NCI-H1105 (cell line): ENCODE measurements at places on chromosomes 7 and 10.

DNA sequence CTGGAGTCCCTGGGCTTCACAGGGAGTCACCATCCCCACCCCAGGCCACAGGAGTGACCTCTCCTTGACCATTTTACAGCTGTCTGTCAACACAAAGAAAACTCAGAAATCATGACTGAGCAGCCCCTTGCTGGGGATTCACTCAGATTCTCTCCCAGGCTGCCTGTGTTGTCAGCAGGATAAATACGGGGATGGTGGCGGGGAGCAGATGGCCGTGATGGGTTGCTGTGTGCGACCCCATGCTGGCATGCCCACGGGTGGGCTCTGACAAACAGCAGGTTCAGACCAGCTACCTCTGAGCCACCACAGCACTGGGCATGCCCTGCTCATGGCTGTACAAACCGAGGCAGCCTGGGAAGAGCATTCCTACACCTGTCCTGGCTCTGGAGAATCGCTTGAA is 136.1 kb downstream of the SLIT1 start:
- DNase-seq = no peak

GRCh38 chr7:20776214-20776911 is 10.3 kb downstream of the SP8 start:
- DNase-seq = no peak

DNA sequence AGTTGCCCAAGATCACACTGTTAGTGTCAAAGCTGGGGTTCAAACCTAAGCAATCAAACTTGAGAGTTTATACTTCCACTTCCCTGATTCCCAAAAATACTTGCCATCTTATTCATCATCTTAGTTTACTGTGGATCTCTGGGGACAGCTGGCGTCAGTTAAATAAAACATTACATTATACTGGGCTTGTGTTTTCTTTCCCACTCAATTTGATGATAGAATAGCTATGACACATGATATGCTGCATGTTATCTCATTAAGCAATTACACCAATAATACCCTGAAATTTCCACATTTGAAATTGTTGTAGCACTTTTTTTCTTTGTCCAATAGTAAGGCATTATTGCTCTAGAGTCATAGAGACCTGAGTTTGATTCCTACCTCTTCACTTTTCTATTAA is 62.9 kb upstream of the MXI1 start:
- no peak for DNase-seq

GRCh38 chr7:143073556-143073955 is 21.4 kb downstream of the OR6V1 start:
- DNase-seq = no peak

DNA sequence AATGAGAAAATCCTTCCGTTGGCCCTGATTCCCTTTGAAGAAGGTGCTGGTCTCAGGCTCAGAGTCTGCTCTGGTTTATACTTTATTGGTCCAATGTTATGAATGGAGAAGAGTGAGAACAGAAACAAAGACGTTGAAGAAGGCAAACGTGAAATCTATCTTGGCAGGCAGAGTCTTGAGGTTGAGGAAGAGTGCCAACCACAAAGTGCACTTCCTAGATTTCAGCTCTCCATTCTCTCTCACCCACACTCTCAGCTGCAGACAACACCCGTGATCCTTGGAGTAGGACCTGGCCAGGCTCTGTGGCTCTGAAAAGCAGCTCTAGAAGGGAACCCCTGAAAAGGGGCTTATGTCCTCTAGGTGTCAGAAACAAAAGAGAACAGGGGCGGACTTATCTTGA is 128.9 kb upstream of the PLXNA4 start:
- DNase-seq = no peak

GRCh38 chr10:50397312-50398140 is 146.2 kb upstream of the ASAH2 start:
- DNase-seq = no peak

GRCh38 chr7:135362871-135363270 is 129.2 kb downstream of the STRA8 start:
- DNase-seq = no peak

GRCh38 chr7:67391168-67391567 is 394.5 kb downstream of the TYW1 start:
- no peak for DNase-seq

- no peak for DNase-seq
Measured at GRCh38 chr10:117345143-117345542, 30.1 kb downstream of the PDZD8 start.

DNA sequence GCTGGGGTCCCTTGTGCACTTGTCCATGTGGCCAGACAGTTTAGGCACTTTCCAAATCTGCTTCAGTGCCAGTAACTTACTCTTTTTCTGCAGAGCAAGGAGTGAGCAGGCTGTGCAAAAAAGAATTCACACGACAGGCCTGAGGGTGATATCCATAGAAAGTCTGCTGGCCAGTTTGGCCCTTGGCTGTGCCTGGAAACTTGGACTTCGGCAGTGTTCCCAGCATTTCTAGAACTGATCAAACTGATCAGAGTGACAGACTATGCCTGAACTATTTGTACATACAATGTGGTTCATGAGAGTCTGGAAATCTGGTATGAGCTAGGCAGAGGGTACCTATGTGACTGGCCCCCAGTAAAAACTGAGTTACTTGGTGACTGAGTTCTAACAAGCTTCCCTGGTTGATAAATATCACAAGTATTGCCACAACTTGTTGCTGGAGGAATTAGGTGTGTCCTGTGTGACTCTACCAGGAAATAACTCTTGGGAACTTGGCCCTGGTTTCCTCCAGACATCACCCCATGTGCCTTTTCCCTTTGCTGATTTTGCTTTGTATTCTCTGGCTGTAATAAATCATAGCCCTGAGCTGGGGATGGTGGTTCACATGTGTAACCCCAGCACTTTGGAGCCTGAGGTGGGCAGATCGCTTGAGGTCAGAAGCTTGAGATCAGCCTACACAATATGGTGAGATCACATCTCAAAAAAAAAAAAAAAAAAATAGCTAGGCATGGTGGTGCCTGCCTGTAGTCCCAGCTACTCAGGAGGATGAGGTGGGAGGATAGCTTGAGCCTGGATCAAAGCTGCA is 3.3 kb upstream of the DENND10 start:
- no peak for DNase-seq

DNA sequence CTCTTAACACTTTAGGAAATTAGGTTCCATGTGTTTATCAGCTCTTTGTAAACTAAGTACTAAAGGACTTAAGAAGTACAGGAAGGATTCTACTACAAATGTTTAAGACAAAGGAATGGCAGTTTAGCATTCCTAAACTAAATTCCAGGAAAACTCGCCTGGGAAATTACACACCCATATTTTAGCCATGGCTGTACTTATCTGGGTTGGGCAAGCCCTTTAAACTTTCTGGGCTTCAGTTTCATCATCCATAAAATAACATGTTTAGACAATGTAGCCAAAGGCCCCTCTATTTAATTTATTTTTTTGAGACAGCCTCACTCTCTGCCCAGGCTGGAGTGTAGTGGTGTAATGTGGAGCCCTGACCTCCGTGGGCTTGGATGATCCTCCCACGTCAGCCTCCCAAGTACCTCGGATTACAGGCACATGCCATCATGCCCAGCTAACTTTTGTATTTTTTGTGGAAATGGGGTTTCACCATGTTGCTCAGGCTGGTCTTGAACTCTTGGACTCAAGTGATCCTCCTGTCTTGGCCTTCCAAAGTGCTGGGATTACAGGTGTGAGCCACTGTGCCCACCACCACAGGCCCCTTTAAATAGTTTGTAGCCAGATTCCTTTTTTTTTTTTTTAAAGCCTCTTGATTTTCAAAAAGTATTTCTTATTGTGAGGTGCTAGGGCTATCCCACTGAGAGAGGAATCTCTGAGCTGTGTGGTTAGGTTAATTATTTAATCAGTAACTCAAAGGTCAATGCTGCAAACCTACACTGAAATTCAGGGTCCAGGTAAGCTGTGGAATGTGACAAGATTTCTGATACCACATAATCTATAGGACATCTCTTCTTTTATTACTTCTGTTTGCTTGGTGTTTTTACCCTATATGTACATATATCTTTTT is 32.1 kb downstream of the TMEM60 start:
- no peak for DNase-seq

DNA sequence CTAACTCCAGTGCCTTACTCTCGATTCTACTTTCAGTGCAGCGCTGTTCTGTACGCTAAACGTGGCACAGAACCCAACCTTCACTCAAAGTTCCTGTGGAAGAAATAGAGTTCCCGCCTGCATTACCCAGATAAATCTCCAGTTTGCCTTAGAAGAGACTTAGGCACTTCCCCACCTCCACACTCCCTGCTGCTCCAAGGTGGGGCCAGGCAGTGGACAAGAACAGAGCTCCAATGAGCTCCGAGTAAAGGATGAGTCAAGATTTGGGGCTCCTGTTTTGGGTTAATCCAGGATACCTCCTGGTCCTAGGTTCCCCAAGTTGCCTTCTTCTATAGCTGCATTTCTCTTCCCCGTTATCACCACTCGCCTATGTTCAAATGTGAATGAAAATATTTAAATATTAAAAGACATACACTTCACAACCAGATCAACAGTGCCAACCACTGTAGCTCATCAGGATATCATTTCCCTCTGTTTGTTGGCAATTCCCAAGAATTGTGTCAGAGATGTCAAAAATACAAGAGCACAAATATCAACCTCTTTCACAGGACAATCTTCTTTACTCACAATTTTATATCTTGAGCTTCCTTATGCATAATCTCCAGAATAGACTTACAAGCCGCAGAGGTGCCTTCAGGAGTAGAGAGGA is 48.0 kb downstream of the MALSU1 start:
- DNase-seq = no peak

- DNase-seq = no peak
Measured at GRCh38 chr7:154746571-154747360, 256.2 kb downstream of the PAXIP1 start.

- DNase-seq = peak; percentile 35
Measured at GRCh38 chr7:1236132-1236661, 3.5 kb downstream of the UNCX start.

GRCh38 chr10:17073725-17074540 is 55.7 kb downstream of the CUBN start:
- no peak for DNase-seq

GRCh38 chr10:6617309-6618076 is 37.4 kb upstream of the PRKCQ start:
- DNase-seq = no peak

DNA sequence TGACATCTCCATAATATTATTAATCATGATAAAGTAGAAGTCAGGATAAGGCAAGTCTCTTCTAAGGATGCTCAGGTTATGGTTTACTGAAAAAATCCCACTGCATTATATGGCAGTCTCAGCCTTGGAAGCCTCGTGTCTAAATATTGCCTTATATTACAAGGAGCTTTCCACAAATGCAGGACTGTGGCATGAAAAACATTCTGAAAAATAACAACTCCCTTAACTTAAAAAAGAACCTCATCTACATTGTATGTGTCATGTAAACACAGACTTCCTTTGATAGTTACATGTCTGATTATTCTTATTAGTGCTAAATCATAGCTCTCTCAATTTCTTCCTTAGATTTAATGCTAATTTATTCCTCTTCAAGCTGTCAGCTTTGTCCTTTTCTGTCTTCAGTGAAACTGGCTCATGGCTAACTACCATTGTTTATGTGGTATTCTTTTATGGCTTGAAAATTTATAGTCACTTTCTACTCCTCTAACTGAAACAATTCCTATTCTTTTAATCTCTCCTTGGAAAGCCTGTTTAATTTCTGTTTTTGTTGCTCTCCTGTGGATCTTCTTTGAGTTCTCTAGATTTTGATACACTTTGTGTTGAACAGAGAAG is 156.1 kb downstream of the KIF20B start:
- no peak for DNase-seq

GRCh38 chr7:105599551-105599950 is 18.3 kb upstream of the EFCAB10 start:
- DNase-seq = no peak

DNA sequence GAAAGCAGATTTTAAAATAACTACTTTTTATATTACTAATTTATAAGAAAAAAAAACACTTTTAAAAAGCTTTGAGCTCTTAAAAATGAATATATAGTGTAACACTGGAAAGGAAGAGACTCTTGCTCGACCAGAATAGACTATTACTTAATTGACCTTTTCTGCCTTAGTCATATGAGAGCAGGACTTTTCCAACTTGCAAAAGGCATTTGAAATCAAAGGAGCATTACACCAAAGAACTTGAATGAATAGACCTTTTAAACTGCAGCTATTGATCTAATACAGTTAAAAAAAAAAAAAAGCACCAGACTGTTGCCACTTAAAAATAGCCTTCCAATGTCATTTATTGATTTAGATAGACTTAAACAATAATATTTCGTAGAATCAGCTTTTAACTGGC is 17.2 kb upstream of the SEMA3D start:
- DNase-seq = no peak

DNA sequence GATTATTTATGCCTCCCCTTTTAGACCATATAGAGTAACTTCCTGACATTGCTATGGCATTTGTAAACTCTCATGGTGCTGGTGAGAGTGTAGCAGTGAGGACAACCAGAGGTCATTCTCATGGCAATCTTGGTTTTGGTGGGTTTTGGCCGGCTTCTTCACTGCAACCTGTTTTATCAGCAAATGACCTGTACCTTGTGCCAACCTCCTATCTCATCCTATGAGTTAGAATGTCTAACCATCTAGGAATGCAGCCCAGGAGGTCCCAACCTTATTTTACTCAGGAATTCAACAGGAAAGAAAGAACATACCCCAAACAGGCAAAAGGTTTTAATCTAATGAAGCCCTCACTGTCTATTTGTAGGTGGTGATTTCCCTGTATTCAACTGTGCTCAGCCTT is 205.4 kb upstream of the YAE1 start:
- DNase-seq = no peak

DNA sequence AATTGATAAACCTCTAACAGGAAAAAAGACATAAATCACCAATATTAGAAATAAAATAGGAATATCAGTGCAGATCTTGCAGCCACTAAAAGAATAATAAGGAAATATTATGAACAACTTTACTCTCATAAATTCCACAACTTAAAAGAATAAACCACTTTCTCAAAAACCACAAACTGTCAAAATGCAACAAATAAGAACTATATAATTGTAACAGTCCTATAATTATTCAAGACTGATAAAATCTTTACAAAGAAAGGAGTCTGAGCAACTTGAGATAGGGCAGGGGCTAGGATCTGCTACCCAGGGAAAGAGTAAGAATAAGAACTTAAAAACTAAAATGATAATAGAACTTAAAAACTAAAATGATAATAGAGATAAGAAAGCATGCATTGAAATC is 169.5 kb upstream of the GDF10 start:
- DNase-seq = no peak

DNA sequence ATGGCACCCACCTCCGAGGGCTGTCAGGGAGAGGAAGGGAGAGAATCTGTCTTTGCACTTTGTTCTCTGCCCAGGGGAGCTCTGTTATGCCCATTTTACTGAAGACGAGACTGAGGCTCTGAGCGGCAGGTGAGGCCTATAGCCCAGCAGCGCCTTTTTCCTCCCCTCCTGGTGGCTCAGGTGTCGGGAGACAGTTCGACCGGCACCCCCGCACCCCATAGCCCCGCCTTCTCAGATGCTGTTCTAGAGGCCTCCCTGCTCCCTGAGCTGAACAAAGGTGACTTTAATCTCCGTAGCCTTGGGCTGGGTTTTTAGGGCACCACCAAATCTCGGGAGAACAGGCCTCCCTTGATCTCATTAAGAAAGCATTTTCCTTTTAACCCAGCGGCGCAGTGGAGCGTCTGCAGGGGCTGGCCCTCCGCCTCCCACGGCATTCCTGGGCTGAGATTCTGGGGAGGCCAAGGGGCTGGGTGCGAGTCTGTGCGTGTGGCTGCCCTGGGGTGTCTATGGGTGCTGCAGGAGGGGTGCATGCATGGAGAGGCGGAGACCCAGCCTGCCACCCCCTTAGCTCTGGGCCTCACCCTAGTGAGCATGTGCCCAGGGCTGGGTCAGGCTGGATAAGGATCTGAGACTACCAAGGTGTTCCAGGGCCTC is 3.3 kb downstream of the LFNG start:
- no peak for DNase-seq

GRCh38 chr10:6912424-6912823 is 332.3 kb upstream of the PRKCQ start:
- no peak for DNase-seq
